Caki2 (cell line): ENCODE measurements at places on chromosomes 6 and 20. TPM values are rescaled to one million over a fixed set of nuclear protein-coding genes. Genes with fewer than 3 reads are reported as not detected.

Gene PTCRA
- not detected in 2 replicates for total RNA-seq

Gene HLA-E
- 210 and 213 TPM in 2 replicates for total RNA-seq

Gene FNDC1
- not detected in 2 replicates for total RNA-seq

Gene OXT
- not detected in 2 replicates for total RNA-seq

Gene CPXM1
- total RNA-seq = not detected in 2 replicates

Gene GTSF1L
- total RNA-seq = not detected in 2 replicates

Gene SYTL3
- total RNA-seq = 17.4 and 24.3 TPM in 2 replicates

Gene TP53TG5
- total RNA-seq = not detected in 2 replicates

Gene POM121L2
- total RNA-seq = not detected in 2 replicates

- DNase-seq = peak; percentile 25
These were observed 2.8 kb downstream of the CITED2 start for GRCh38 chr6:139371421-139372203.

DNA sequence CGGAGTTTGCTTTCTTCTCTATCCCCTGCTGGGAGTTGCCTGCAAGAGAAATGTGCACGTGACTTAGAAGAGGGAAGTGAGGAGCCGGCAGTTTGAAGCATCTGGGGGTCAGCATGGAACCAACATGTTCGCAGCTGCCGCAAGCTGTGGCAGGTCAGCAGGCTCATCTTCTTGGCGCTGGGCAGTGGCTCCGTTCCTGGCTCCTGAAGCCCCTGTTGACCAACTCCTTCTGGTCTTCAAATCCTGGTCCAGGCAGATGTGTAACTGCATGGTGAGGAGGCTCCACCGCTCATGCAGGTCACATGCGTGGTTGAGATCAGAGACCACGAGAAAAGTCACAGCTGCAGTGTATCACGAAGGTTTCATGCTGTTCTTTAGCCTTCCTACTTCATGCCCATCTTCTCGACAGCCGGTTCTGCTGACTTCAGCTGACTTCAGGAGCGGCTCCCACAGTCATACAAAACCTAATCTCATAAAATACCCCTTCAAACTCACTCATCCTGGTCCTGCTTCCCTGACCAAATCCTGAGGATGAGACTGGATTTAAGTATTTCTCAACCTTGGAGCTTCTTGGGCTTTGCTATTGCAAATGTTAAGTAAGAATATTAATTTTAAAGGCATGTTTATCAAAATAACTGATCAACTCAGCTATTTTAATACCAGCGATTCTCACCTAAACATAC is 44.9 kb upstream of the BCAS1 start:
- DNase-seq = no peak

DNA sequence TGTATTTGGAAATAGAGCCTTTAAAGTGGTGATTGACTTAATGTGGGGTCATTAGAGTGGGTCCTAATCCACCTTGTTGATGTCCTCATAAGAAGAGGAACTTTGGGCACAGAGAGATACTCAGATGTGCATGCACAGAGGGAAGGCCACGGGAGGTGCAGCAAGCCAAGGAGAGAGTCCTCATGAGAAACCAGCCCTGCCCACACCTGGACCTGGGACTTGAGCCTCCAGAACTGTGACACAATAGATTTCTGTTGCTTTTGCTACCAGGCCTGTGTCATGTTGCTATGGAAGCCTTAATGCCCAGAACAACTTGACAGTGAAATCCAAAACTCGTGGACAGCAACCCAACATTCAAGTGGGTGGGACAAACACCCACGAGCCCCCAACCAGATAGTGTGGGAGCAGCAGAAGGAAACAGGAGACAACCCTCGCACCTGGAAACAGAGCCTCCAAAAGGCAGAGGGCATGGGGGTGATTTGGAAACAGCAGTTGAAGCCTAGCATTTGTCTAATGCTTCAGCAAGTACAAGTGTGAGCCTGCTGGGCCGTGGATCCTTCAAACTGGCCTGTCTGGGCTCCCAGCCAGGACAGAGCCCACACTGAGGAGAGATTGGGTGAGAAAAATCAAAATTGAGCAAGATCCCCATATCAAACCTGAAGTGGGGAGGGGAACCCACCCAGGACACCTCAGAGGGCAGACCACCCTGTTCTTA is 201.0 kb upstream of the CST7 start:
- no peak for DNase-seq

DNA sequence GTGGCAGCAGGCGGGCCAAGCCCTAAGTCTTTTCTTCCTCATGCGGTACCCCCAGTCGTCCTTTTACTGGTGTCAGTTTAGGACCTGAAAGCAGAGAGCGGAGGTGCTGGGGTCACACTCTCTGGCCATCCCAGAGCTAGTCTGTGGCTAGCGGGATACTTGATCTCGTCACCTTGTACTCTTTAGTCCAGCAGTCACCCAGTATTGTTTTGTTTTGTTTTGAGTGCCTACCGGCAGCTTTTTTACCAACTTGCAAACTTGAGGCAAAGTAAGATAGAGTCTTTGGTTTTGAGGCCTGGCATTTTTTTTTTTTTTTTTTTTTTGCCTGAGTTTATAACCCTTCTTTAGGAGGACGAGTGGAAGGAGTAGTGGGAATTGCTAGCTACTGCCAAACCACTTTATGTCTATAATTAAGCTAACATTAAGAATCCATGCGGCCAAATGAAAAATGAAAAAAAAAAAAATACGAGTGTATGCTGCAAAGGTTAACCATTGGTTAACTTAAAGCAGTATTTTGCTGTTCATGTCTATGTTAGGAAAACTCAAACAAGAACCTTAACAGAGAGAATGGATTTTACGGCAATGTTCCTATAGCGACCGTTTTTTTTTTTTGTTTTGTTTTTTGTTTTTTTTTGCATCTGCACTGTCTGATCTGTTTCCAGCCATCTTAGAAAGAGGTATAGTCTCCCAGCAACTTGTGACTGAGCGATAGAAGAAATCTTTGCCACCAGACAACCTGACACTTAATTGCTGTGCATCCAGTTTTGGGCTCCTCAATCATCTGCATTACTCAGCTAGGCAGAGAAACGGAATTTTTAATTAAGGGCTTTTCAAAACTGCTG is 56.9 kb downstream of the FAM217A start:
- DNase-seq = peak; percentile 16

DNA sequence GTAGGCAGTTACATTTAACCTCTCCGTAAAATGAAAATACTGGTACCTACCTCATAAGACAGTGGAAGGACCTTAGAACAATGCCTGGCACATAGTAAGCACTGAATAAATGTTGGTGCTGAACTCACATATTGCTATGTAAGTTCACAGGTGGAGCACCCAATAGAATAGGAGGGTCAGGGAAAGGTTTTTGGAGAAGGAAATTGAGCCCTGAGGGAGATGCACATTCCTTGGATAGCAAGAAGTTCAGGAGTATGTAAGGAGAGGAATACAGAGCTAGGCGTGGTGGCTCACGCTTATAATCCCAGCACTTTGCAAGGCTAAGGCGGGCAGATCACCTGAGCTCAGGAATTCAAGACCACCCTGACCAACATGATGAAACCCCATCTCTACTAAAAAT is 7.0 kb downstream of the UBE2C start:
- no peak for DNase-seq

DNA sequence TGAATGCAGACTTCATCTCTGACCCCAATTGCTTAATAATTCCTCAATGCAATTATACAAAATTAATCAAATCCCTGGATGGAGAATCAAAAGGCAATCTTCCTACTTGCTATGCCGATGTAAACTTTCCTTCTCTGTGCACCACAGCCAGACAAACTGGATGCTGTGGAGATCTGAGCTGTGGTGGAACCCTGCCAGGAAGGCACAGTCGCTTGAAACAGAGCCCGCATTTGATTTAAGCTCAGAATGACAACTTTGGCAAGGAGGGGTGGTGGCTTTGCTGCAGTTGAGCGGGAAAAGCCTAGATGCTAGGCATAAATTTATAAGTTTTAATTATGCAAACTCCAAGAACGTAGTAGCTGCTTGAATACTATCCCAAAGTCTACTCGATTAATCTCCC is 190.8 kb downstream of the MTFR2 start:
- no peak for DNase-seq

GRCh38 chr6:95578106-95578410 is 723 bp downstream of the MANEA start:
- DNase-seq = no peak

- DNase-seq = no peak
These were observed 202.6 kb downstream of the NFATC2 start for GRCh38 chr20:51339721-51340450.

- no peak for DNase-seq
These were observed 62.2 kb upstream of the IMPG1 start for GRCh38 chr6:76134651-76135050.

DNA sequence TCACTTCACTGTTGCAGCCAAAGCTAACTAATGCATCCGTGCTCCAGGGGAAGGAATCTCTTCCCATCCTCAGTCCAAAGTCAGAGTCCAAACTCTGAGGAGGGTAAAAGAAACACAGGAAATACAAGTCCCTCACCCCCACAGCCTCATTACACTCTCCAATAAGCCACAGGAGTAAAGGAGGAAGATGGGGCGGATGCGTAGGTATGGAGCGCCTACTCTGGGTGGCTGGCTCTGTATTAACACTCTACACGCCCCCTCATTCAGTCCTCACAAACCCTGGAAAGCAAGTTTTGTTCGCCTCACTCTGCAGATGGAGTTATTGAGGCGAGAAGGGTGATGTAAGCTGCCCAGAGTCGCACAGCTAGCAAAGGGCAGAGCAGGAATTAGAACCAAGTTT is 242.9 kb downstream of the NRN1 start:
- peak; percentile 68 for DNase-seq

GRCh38 chr6:160766989-160767646 is 65.1 kb downstream of the PLG start:
- DNase-seq = peak; percentile 38

GRCh38 chr6:24419526-24419925 is 16.8 kb downstream of the MRS2 start:
- no peak for DNase-seq

- no peak for DNase-seq
These were observed 33.5 kb upstream of the DACT2 start for GRCh38 chr6:168353041-168353440.
